Natural killer cell (primary cell): ENCODE measurements at places on chromosomes 12 and 14. TPM values are rescaled to one million over a fixed set of nuclear protein-coding genes. Genes with fewer than 3 reads are reported as not detected.

KICS2 gene
- 19.5 TPM for total RNA-seq

COX8C gene
- not detected for total RNA-seq

FLVCR2 gene
- 4.8 TPM for total RNA-seq

SETD1B gene
- total RNA-seq: 55.1 TPM

DLK1 gene
- not detected for total RNA-seq

CDC42BPB gene
- 2.0 TPM for total RNA-seq

LRRC43 gene
- 5.0 TPM for total RNA-seq

TOMM20L gene
- 0.66 TPM for total RNA-seq

TAS2R19 gene
- 4.1 TPM for total RNA-seq

ADAM21 gene
- not detected for total RNA-seq

SYCP3 gene
- 3.2 TPM for total RNA-seq

DNA sequence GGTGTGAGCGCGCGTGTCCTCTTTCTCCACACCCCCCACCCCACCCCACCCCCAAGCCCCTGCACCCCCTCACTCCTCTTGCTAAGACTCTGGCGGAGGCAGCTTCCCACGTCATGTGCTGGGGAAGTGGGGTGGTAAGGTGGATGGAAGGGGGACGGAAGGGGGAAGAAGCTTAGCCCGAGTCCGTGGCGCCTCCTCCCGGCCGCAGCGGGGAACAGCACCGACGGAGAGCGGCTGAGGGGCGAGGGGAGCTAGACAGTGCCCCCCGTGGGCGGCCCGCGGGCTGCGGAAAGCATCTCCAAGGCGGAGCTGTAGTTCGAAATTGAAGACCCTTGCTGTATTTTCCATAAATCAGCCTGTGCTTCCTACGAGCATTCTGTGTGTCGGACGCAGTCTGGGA, 588 bp upstream of the GRIN2B start:
- DNase-seq: no peak
- H3K4me1 ChIP-seq: peaks cover 5% of the 10 kb centered on the region
- H3K4me3 ChIP-seq: no peak overlapping the region
- H3K27me3 ChIP-seq: peaks cover 7% of the 10 kb centered on the region
- no peaks in the 10 kb centered on the region for H3K36me3 ChIP-seq
- no peak overlapping the region for H3K27ac ChIP-seq

DNA sequence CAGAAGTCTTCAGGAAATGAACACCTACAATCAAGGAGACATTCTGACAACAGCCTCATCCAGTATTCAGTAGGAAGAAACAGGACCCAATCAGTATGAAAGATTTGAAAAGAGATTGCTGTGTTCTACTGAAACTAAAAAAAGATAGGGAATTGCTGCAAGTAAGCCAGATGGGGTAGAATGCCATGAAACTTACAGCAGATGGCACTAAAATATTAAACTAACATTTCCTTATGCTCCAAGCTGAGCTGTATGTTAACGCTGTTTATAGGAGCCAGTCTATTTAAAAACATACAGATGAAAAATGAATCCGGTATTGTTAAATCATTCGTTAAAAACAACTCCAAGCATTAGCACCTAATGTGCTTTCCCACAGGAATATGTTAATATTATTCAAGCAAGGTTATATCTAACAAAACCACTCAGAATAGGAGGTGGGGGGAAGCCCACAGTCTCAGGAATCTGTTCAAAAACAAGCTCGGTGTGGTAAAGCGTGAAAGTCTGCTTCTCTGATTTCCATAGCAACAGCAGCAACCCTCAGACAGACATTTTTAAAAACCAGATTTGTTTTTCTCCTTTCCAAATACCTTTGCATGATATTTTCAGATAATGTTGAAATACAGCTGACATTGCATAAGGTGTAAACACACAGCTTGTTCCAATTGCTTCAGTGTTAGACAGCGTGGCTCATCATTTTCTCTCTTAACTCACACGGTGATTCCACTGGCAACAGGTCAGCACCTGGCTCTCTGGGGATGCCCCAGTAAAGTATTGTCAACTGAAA, 131.4 kb upstream of the CCDC175 start:
- no peaks in the 10 kb centered on the region for H3K27me3 ChIP-seq
- DNase-seq: no peak
- no peaks in the 10 kb centered on the region for H3K4me1 ChIP-seq
- no peaks in the 10 kb centered on the region for H3K36me3 ChIP-seq
- H3K4me3 ChIP-seq: no peak overlapping the region
- no peak overlapping the region for H3K27ac ChIP-seq

GRCh38 chr12:65494537-65494936, 216.1 kb downstream of the MSRB3 start:
- peaks cover 5% of the 10 kb centered on the region for H3K4me1 ChIP-seq
- peaks cover 18% of the 10 kb centered on the region for H3K27me3 ChIP-seq
- no peak overlapping the region for H3K27ac ChIP-seq
- no peak for DNase-seq

GRCh38 chr12:84412226-84412625, 500.4 kb downstream of the SLC6A15 start:
- no peaks in the 10 kb centered on the region for H3K36me3 ChIP-seq
- no peak overlapping the region for H3K27ac ChIP-seq
- DNase-seq: no peak
- H3K4me3 ChIP-seq: no peak overlapping the region

DNA sequence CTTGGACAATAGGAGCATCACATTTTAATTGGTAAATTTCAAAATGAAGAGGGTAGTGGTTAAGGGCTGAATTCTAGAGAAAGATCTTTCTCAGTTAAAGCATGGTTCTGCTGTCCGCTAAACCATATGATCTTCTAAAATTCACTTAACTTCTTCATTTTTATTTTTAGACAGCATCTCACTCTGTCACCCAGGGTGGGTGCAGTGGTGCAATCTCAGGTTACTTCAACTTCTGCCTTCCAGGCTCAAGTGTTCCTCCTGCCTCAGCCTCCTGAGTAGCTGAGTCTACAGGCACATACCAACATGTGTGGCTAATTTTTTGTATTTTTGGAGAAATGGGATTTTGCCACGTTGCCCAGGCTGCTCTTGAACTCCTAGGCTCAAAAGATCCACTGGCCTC, 226.7 kb upstream of the ABCD2 start:
- DNase-seq: no peak
- no peaks in the 10 kb centered on the region for H3K27me3 ChIP-seq
- H3K4me1 ChIP-seq: no peaks in the 10 kb centered on the region
- no peak overlapping the region for H3K27ac ChIP-seq
- no peak overlapping the region for H3K4me3 ChIP-seq

DNA sequence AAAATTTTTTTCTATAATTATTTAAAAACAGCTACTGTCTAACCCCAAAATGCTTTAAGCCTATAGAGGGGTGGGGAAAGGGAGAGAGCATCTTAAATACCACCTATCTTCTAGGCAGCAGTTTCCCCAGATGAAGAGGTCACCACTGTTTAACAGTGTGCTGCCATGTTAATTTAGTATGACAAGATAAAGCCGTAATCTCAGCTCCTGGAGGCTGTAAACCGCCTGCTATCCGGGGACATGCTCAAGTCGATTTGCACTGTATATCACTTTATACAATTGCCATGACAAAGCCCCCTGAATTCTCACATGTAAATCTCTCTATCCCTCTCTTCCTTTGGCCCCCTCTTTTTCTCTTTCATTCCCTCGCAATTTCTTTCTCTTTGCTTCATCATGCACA, 68.5 kb downstream of the SOX5 start:
- H3K27me3 ChIP-seq: no peaks in the 10 kb centered on the region
- no peaks in the 10 kb centered on the region for H3K36me3 ChIP-seq
- H3K4me1 ChIP-seq: no peaks in the 10 kb centered on the region
- H3K4me3 ChIP-seq: no peak overlapping the region

- H3K27ac ChIP-seq: no peak overlapping the region
- H3K36me3 ChIP-seq: peaks cover 25% of the 10 kb centered on the region
These were observed 42.4 kb downstream of the TRIP11 start for GRCh38 chr14:91997492-91997891.

DNA sequence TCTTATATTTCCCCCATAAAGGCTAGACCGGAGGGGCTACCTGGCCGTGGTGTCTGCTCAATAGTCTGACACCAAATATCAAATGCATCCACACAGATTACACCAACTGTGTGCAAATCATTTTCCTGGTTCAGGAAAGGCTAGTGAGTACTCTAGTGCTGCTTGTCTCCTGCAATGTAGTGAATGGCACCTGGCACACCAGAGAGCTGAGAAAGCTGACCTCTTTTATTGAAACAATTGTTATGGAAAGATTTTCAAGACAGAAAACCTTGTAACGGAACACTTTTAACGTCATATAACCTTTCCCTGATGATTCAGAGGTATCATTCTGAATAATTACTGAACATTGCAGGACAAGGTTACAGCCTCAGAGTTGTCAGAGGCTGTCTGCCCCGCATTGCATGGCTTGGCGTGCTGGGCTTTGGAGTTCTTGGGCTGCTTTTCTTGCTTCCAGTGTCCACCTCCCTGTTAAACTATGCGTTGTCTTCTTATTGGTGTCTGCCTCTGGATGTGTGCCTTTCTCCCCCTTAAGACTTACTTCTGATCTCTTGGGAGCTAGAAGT, 40.7 kb upstream of the HDAC7 start:
- H3K4me3 ChIP-seq: no peak overlapping the region
- no peak overlapping the region for H3K27ac ChIP-seq
- no peak for DNase-seq
- no peaks in the 10 kb centered on the region for H3K27me3 ChIP-seq
- no peaks in the 10 kb centered on the region for H3K4me1 ChIP-seq
- no peaks in the 10 kb centered on the region for H3K36me3 ChIP-seq

GRCh38 chr12:121581686-121582429, 1.0 kb upstream of the KDM2B start:
- H3K4me1 ChIP-seq: peaks cover 44% of the 10 kb centered on the region
- H3K27me3 ChIP-seq: no peaks in the 10 kb centered on the region
- peak overlapping the region; percentile 65 for H3K4me3 ChIP-seq
- no peaks in the 10 kb centered on the region for H3K36me3 ChIP-seq

GRCh38 chr14:73283608-73284379, 46.5 kb downstream of the PAPLN start:
- no peaks in the 10 kb centered on the region for H3K27me3 ChIP-seq
- H3K36me3 ChIP-seq: peaks cover 60% of the 10 kb centered on the region
- no peak for DNase-seq
- no peak overlapping the region for H3K4me3 ChIP-seq
- H3K27ac ChIP-seq: no peak overlapping the region

GRCh38 chr14:51954657-51955056, 34.7 kb upstream of the RTRAF start:
- no peak overlapping the region for H3K4me3 ChIP-seq
- H3K36me3 ChIP-seq: peaks cover 84% of the 10 kb centered on the region
- H3K27ac ChIP-seq: no peak overlapping the region
- no peaks in the 10 kb centered on the region for H3K27me3 ChIP-seq
- H3K4me1 ChIP-seq: no peaks in the 10 kb centered on the region

- no peak overlapping the region for H3K27ac ChIP-seq
- H3K36me3 ChIP-seq: no peaks in the 10 kb centered on the region
- H3K4me1 ChIP-seq: peaks cover 29% of the 10 kb centered on the region
- DNase-seq: no peak
- no peaks in the 10 kb centered on the region for H3K27me3 ChIP-seq
These were observed 49.2 kb downstream of the NINJ2 start for GRCh38 chr12:613996-614395.

- H3K36me3 ChIP-seq: no peaks in the 10 kb centered on the region
- H3K27me3 ChIP-seq: no peaks in the 10 kb centered on the region
- no peak overlapping the region for H3K4me3 ChIP-seq
- no peak overlapping the region for H3K27ac ChIP-seq
These were observed 826.6 kb upstream of the MGAT4C start for GRCh38 chr12:87082756-87083155.

GRCh38 chr14:74945261-74945851, 10.0 kb downstream of the PGF start:
- H3K36me3 ChIP-seq: no peaks in the 10 kb centered on the region
- H3K27me3 ChIP-seq: no peaks in the 10 kb centered on the region
- peak; percentile 49 for DNase-seq
- H3K27ac ChIP-seq: no peak overlapping the region

DNA sequence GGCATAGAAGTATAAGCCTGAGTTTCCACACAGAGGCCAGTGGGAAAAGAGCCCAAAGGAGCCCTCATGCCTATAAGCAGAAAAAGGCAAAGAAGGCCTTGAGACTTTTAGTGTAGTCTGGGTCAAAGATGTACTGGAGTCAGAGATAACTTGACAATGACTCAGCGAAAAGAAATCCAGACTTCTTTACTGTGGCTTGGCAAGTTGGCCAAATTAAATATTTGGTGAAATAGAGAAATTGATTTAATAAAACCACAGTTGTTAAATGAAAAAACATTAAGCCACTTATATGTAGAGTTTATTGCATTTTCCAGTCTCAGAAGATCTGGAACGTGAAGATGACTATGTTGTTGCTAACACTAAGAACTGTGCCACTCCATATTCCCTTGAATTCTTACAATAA, 105.1 kb downstream of the TMTC3 start:
- H3K36me3 ChIP-seq: no peaks in the 10 kb centered on the region
- H3K4me3 ChIP-seq: no peak overlapping the region
- no peak overlapping the region for H3K27ac ChIP-seq

DNA sequence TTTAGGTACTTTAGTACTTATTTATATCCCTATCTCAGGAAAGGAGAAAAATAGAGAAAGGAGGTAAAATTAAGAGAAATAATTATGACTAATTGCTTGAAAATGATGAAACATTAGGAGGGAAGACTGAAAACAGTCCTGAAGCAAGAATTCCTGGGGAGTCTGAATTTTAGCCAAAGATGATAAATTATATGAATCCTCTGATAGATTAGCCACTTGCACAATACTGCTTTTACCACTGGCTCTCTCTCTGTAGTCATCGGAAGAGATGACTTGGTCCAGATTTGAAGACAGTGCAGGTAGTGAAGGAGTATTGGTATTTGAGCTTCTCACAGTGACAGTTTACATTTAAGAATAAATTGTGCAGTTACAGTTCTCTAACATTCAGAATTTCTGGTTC, 83.8 kb upstream of the CLEC14A start:
- no peak for DNase-seq
- H3K36me3 ChIP-seq: no peaks in the 10 kb centered on the region
- no peaks in the 10 kb centered on the region for H3K4me1 ChIP-seq
- H3K27ac ChIP-seq: no peak overlapping the region
- H3K4me3 ChIP-seq: no peak overlapping the region
